ENCODE measurements at places on chromosomes 6 and 20.
A peak's percentile ranks its signal among the peaks of the same experiment; 100 is the strongest.

DNA sequence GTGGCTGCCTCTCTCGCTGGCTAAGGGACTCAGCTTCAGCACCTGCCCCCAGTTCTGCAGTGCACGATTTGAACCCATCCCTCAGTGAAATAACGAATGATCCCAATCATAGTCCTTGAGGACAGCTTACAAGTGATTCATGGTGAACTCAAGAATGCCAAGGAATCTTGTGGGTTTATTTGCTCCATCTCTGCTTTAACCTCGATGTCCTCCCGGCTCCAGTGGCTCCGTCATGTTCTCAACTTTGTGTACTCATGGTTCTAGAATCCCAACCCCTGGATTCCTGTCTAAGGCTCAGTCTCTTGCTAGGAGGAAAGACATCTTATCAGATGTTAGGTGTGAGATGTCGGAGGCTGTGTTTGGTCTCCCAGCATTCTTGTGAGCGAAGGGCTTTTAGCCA lies 29.0 kb upstream of the GTSF1L start:
- no peak for DNase-seq

DNA sequence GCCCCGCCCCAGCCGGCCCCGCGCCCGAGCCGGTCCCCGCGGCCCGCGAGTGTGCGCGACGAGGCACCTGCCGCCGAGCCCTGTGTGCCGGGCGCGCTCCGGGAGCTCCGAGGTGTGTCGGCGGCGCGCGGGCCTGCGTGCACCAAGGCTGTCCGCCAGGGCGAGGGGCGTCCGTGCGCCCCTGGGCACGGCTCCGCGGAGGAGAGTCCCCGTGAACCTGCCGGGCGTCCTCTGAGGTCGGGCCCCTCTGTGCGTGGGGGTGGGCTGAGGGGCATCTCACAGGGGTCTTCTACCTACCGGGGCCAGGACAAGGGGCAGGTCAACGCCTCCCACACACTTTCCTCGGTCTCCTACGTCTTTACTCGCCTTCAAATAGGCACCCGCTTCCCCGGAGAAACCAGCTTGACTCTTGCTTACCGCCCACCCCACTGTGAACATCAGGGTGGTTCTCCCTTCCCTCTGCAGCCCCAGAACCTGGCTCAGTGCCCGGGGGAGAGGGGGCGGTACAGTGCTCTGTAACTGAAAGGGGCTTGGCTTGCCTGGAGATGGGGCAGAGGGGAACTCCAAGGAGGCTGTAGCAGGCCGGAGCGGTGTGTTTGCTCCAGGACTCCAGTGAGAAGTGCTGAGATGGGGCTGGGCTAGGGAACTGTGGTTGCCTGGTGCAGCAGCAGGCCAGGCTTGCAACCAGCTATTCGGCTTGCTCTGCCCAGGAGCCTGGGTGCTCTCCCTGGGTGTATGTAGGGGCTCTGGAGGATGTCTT lies at the start of gene SAMD10:
Gene SAMD10, minus strand, starts transcription at position 86 of the 760 bp plus-strand sequence. CDS start 175 bp downstream, outside the sequence.
- DNase-seq = peak; percentile 64

GRCh38 chr20:44723391-44723790 lies 8.2 kb downstream of the CCN5 start:
- no peak for DNase-seq

DNA sequence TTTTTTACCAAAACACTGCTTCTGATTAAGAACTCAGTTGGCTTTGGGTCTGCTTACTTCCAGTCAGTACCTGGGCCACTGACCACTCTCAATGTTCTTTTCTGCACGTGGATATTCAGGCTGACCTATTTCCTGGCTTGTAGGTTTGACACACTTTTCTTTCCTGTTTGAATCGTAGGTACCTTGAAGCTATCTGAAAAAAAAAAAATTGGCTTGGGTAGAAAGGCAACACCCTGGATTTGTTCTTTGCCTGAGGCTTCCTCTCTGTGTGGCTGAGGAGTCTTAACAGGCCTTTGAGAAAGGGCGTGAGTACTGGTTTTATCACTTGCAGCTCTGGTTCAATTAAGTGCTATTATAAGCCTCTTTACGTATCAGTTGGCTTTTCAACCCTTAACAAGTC lies 60.6 kb upstream of the IL20RA start:
- DNase-seq = no peak

DNA sequence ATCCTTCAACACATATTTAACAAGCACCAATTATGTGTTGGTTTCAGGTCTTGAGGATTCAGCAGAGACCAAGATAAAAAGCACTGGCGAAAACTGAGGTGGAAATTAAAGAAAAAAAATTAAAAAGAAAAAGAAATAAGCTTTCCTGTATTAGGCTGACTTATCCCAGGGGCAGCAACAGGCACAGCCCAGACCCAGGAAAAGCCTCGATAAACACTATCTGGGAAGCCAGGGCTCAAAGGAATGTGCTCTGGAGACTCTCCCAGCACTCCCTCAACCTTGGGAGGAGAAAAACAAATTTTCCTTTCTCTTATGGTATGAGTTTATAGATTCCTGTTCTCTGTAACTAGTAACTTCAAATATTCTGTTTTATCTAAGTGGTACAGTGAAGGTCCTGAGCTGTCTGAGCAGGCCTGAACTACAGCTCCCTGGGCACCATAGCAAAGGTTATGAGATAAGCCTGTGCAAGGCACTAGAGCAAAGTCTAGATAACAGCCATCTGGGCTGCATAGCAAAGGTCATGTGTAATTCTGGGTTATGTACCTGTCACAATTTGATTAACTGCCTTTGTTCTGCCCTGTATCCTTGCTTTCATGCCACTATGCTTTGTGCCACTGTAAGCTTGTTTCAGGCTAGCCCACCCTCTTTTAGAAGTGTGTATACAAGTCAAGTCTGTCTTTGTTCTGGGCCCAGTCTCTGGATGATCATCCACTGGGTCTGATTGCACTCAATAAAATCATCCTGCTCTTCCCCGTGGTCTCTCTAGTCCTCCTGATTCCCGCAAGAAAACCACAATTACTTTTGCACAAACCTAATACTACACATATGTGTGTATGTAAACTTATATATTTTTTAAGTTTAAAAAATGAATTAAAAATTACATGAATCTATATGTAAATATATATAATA lies 54.0 kb downstream of the IL22RA2 start:
- no peak for DNase-seq

- no peak for DNase-seq
Measured at GRCh38 chr6:24403501-24403824, 727 bp downstream of the MRS2 start.

GRCh38 chr6:161561908-161562307 lies 288.0 kb upstream of the AGPAT4 start:
- DNase-seq = no peak

DNA sequence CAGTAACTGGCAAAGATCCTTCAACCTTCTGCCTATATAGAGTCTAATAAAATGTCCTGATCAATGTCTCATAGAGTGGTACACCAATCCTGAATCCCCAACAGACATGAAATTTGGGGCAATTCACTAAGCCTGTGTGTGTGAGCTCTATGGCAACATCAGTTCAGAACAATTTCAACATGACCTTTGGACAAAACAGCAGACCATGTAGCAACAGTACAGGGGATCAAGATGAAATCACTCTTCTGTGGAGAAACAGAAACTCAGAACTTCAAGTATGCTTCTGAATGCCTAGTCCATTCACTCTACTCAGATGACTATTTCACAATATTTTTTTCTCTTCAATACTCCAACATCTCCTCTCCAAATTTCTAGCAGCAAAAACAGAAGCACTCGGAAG lies 49.1 kb upstream of the OPRM1 start:
- no peak for DNase-seq

DNA sequence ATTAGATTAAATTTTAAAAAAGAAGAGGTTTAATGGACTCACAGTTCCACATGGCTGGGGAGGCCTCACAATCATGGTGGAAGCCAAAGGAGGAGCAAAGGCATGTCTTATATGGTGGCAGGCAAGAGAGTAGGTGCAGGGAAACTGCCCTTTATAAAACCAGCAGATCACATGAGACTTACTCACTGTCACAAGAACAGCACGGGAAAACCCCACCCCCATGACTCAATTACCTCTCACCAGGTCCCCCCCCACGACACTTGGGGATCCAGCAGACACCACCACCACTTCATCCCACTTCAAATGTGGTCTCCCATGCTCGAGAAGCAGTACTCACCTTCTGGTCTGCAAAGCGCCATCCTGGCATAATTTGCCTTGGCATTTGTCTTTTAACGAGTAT lies 24.6 kb downstream of the MTFR2 start:
- peak; percentile 26 for DNase-seq

GRCh38 chr6:13710552-13711323 lies 897 bp downstream of the RANBP9 start:
- DNase-seq = no peak

- no peak for DNase-seq
Measured at GRCh38 chr20:41054847-41055230, 26.2 kb downstream of the TOP1 start.

DNA sequence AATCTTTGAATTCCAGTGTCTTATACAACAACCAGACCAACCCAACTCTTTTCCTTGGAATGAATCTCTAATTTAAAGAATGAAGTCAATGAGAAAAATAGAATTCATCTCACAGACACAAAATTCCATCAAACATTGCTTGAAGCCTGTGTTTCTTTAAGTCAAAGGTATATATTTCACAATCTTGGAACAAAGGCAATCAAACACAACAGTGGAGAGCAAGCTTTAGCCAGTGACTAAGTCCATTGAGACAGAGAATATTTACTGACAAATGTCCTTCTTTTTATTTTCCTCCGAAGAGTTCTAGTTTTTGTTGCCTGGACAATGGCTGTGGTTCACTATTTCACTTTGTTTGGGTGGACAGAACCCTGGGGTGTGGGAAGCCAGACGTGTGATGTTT lies 35.8 kb downstream of the MEP1A start:
- DNase-seq = no peak

- DNase-seq = no peak
Measured at GRCh38 chr20:25321262-25321831, 69.3 kb downstream of the ABHD12 start.

DNA sequence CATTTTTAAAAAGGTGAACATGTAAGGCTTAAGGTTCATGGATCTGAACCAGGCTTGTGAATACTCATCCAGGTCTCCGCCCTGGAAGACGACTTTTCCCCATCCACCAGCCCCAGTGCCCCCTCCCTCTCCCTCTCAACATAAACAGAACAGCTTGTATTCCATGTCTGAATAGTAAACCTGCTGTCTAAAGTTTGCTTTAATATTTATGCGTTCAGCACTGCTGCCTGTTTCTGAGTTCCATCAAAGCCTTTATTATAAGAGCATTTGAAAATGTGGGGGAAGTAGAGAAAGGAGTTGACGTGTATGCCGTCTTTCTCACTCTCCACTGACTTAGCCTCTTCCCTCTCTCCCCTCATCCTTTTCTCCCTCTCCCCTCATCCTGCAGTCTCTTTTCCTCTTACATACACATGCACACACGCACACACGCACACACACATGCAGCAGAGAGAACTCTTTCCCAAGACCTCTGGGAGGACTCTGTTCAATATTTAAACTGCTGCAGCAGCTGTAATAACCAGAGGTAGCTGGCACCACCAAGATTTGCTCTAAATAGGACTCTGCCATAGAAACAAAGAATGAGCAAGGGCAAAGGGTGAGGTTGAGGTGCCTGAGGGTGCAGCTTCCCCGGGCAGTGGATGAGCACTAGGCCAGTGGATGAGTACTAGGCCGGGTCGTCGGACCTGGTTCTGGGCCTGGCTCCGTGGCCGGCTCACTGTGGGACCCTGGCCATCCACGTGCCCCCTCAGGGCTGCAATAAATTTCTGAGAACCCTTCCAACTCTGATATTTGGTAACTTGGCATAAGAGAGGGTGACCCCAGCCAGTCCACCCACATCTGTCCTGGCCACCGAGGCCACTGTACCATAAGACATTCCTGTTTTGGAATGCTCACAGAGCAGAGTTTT lies 35.4 kb upstream of the VSTM2L start:
- DNase-seq = no peak

- no peak for DNase-seq
Measured at GRCh38 chr6:128667339-128667858, 147.0 kb upstream of the PTPRK start.

DNA sequence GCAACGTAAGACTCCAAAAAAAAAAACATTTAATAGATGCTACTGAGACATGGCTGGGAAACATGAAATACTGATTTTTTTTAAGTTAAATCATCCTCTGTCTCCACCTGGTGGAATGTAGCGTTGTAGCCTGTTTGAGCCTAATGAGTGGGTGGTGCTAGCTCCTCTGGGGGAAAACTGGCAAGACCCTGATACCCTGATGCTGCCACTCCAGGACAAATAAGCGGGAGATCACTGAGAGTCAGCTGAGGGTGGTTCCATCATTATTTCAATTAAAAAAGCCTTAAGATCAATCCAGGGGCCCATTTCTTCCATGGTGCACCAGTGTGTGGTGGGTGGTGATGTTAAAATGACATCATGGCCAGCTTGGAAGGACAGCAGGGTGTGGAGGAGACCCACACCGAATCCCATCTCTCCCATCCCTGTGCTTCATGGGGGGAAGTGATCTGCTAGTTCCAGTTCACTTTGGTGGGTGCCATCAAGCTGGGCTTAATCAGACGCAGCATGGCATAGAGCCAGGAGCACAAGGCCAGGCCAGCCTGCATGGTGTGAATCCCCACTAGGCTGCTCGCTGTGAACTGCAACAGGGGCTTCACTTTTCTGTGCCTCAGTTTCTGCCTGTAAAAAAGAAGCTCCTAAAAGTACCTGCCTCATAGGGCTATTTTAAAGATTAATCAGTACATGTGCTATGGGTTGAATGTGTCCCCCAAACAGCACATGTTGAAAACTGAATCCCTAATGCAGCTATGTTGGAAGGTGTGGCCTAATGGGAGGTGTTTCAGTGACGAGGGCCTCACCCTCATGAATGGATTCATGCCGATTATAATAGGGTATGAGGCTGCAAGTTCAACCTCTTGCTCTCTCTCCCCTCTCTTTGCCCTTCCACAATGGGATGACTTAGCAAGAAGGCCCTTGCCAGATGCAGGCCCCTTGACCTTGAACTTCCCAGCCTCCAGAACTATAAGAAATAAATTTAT lies 13.0 kb upstream of the MRPS10 start:
- no peak for DNase-seq

DNA sequence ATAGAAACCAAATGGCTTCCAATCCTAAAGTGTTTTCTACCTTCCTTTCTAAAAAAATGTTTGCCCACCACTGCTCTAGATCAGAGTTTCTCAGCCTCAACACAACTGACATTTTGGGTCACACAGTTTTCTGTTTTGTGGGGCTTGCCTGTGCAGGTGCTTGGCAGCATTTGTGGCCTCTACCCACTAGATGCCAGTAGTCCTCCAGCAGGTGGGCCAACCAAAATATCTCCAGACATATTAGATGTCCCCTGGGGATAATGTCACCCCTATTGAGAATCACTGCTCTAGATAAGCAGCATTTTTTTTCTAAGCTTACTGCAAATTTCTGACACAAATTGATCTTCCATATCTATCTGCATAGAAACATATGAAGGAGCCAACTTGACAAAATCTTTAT lies 26.3 kb upstream of the EPM2A start:
- DNase-seq = no peak

DNA sequence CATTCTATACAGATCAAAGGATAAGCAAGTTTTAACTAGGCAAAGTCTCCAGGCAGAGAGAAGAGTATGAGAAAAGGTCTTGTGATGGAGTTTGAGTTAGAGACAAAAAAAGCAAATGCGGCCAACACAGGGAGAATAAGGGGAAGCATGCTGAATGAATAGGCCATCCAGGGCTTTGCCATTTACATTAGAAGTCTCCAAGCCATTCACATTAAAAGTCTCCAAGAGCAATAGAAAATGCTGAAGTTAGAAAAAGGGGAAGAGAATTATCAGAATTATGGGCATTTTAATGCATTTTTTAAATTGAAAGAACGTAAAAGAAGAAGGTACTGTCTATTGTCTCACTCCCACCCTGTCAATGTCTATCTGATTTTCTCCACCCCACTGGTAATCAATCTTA lies 49.4 kb downstream of the PDSS2 start:
- no peak for DNase-seq

All from stimulated activated CD4-positive, alpha-beta T cell treated with anti-CD3 and anti-CD28 coated beads, TNF-alpha, amount 100 ng/mL, for 24 hours (primary cell).